Pancreas (tissue), 10 donors: ENCODE measurements at places on chromosomes 6 and 20. TPM values are rescaled to one million over a fixed set of nuclear protein-coding genes. Genes with fewer than 3 reads are reported as not detected.

The EPPIN gene
- polyA plus RNA-seq: not detected

The RBPJL gene
- polyA plus RNA-seq: 1,163 TPM

- peaks cover 8% of the 10 kb centered on the region for H3K4me1 ChIP-seq
- no peaks in the 10 kb centered on the region for H3K27me3 ChIP-seq
- DNase-seq: no peak
- H3K27ac ChIP-seq: no peak overlapping the region
Observed at GRCh38 chr6:139165324-139165723, 30.4 kb downstream of the HECA start.

GRCh38 chr6:37979392-37980221 lies 160.1 kb downstream of the ZFAND3 start:
- DNase-seq: no peak
- H3K4me3 ChIP-seq: no peak overlapping the region
- no peak overlapping the region for H3K27ac ChIP-seq
- H3K36me3 ChIP-seq: no peaks in the 10 kb centered on the region
- peaks cover 19% of the 10 kb centered on the region for H3K4me1 ChIP-seq
- no peaks in the 10 kb centered on the region for H3K27me3 ChIP-seq

GRCh38 chr6:74976701-74977100 lies 229.2 kb downstream of the COL12A1 start:
- no peaks in the 10 kb centered on the region for H3K36me3 ChIP-seq
- no peaks in the 10 kb centered on the region for H3K27me3 ChIP-seq
- H3K27ac ChIP-seq: no peak overlapping the region
- no peak overlapping the region for H3K4me3 ChIP-seq

GRCh38 chr20:41047975-41048305 lies 19.3 kb downstream of the TOP1 start:
- H3K36me3 ChIP-seq: no peaks in the 10 kb centered on the region
- DNase-seq: no peak
- H3K27me3 ChIP-seq: no peaks in the 10 kb centered on the region

DNA sequence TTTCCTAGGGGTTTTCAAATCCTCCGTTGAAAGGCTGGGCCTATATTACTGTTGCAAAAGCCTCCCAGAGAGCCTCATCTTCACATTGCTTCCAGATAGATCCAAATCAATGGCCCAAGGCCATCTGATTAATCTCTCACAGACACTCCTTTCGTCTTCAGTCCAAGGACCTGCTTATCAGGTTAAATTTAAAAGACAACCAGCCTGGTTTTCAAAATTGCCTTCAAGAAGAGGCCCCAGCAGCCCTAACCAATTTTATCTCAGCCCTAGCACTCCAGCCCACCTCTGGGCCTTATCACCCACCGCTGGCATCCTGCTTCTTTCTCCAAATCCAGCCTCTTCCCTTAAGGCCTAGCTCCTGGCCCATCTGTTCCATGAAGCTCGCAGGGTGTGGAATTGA lies 15.5 kb upstream of the CCND3 start:
- DNase-seq: no peak
- no peak overlapping the region for H3K27ac ChIP-seq
- H3K27me3 ChIP-seq: no peaks in the 10 kb centered on the region

- no peaks in the 10 kb centered on the region for H3K36me3 ChIP-seq
- no peak for DNase-seq
- no peak overlapping the region for H3K4me3 ChIP-seq
- H3K27ac ChIP-seq: no peak overlapping the region
- no peaks in the 10 kb centered on the region for H3K27me3 ChIP-seq
- H3K4me1 ChIP-seq: no peaks in the 10 kb centered on the region
Observed at GRCh38 chr6:23851522-23851921, 274.5 kb upstream of the NRSN1 start.

- no peaks in the 10 kb centered on the region for H3K27me3 ChIP-seq
- H3K4me3 ChIP-seq: no peak overlapping the region
- peaks cover 11% of the 10 kb centered on the region for H3K4me1 ChIP-seq
- peak overlapping the region; percentile 11 for H3K27ac ChIP-seq
Observed at GRCh38 chr6:19665613-19665909, 171.6 kb upstream of the ID4 start.

DNA sequence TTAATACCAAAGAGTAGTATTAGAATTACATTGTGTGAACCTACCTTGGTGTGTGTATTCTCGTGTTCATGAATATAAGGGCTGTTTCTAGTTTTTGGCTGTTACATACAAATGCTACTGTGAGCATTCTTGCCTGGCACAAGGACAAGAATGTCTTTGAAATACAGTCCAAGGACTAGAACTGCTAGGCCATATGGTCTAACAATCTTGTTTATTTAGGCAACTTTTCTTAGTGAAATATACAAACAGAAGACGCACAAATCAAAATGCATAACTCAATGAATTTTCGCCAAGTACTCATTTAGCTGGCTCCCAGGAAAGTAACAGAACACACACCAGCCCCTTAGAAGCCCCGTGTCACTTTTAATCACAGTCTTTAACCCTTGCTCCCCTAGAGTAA lies 28.5 kb downstream of the KDM1B start:
- H3K27ac ChIP-seq: no peak overlapping the region
- H3K4me3 ChIP-seq: no peak overlapping the region
- no peaks in the 10 kb centered on the region for H3K36me3 ChIP-seq

- H3K36me3 ChIP-seq: no peaks in the 10 kb centered on the region
- no peak overlapping the region for H3K4me3 ChIP-seq
- H3K27ac ChIP-seq: no peak overlapping the region
- no peaks in the 10 kb centered on the region for H3K27me3 ChIP-seq
- H3K4me1 ChIP-seq: no peaks in the 10 kb centered on the region
Observed at GRCh38 chr6:45584127-45584526, 206.4 kb upstream of the SUPT3H start.

GRCh38 chr6:35468980-35469750 lies 964 bp downstream of the RPL10A start:
- peaks cover 15% of the 10 kb centered on the region for H3K4me1 ChIP-seq
- peaks cover 18% of the 10 kb centered on the region for H3K36me3 ChIP-seq
- peak overlapping the region; percentile 66 for H3K27ac ChIP-seq

DNA sequence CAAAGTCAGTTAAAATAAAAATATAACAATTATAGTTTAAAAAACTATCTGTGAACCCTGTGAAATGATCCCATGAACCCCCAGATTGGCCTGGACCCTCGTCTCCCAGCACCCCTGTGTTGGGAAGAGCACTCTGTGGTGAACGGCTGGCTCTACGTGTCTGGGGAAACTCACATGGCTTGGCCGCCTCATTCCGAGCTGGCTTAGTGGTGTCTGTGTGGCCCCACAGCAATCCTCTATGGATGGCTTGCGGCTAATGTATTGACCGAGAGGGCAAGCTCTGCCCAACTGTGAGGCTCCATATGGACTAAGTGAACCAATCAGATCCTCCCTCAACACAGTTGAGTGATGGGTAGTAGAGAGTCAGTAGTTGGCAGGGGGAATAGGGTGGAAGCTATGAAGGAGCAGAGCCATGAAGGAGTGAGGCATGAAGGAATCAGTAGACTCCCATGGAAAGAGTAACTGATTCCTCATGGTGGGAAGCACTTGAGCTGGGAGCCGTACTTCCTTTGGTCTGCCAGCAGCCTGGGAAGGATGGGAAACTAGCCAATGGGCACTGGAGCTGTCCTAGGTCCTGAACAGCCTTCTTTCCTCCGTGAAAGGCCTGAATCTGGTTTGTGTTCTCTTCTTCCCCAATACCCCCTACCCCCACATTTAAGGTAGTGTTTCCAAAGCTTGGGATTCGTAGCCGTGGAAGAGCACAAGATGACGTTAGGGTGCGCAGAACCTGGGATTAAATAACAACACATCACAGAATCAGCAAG lies 21.6 kb upstream of the ZNF831 start:
- no peak overlapping the region for H3K4me3 ChIP-seq
- no peak overlapping the region for H3K27ac ChIP-seq
- H3K27me3 ChIP-seq: no peaks in the 10 kb centered on the region
